Kidney (tissue), 22 donors: ENCODE measurements at places on chromosomes 1 and 21.

DNA sequence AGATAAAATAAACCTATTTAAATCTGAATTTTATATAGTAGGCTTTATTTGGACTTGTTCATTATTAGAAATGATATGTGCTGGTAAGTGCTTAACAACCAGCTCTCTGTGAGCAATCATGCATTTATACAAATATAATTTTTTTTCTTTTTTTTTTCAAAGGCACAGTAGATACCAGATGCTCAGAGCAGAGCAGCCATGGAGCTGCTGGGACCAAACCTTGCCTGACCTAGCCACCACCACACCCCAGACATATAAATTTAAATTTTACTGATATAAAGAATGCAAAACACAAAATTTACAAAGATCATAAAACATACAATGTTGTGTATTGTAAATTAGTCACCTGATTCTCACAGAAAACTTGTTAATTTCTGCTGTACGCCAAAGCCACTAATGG is 290.6 kb downstream of the SDCCAG8 start:
- DNase-seq = no peak

DNA sequence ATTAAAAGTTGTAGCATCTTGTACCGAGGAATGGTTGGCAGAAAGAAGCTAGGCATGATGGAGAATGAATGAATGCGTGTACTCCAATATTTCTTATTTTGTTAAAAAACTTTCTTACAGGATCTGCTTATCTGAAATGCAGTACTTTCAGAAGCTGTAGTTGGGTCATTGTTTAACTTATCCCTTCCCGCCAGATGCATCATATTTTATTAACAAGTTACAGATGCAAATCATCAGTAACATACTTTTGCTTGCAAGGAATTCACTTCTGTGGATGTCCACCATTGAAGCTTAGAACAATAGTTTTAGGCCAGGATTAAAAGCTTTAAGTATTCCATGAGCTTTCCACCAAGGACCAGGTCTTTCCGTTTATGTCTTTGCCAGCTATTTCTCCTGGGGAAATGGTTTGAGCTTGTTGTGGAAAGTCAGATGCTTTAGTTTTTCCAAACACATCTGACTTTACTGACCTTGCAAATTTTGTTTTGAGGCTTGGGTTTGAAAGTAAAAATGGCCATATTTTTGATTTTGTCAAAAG is 65.4 kb downstream of the PATJ start:
- DNase-seq = no peak

GRCh38 chr1:200314085-200314750 is 95.6 kb downstream of the ZNF281 start:
- DNase-seq = no peak

- DNase-seq = peak; percentile 77
Observed at GRCh38 chr1:115084902-115085511, 4.3 kb downstream of the TSPAN2 start.

DNA sequence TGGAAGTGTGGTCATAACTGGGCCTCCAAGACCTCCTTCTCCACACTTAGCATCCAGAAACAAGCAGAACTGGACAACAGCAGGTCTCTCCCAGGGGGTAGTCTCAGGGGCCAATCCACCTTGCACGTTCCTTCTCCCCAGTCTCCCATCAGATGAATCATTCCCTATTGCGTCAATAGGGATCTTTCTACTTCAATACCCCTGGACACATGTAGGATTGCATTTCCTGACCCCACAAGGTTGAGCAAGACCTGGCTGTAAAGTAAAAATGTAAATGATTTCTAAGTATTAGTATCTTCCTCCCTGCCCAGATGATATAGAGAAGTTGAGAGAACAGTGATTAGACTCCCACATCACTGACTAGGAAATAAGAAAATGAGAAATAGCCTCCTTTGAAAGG is 224.5 kb upstream of the CSF3R start:
- DNase-seq = no peak

GRCh38 chr1:26327956-26328362 is 10.2 kb downstream of the CD52 start:
- no peak for DNase-seq

DNA sequence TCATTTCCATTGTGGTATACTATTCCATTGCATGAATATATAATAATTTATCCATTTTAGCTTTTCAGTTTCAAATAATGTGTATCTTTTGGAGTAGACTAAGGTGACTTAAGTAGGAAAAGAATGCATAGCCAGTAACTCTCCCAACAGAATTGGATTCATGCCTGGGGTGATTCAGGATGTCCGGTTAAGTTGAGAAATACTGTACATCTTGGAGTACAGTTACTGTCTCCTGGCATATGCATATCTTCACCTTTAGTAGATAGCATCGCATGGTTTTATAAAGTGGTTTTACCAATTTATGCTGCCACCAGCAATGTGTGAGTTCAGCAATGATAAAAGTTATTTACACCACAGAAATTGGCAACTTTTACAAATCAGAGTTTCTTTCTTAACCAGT is 18.6 kb upstream of the SLC6A9 start:
- no peak for DNase-seq

DNA sequence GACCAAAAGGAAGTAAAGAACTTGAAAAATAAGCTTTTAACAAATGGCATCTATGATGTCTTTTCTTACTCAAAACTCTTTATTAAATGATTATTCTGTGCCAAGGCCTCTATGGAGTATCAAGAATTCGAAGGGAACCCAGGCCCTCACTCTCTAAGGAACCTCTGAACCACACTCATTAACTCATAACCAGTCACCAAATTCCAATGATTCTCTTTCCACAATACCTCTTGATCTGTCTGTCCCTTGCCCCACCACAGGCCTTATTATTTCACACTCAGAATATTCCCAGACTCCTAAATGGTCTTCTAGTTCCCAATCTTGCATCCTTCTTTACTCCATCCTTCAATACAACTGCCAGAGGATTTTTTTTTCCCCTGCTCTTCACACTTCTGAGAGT is 37.0 kb downstream of the PCSK9 start:
- DNase-seq = no peak

GRCh38 chr1:36446746-36447145 is 3.5 kb downstream of the OSCP1 start:
- no peak for DNase-seq

DNA sequence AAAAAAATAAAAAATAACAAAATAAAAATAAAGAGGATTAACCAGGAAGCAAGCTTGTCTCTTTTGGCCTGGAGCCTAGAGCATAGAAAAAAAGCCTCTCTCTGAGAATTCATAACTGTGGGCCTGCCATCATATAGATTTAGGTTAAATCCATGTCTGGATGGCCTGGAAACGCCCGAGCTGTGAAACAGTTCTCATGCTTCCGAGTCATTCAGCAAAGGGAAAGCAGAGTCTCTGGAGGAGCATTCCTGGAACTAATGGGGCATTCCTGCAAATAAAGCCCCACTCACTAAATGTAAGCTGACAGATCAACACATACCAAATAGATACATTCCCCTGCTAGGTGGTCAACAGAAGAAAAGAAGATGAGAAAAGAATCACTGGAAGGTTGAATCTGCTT is 75.8 kb upstream of the GNG4 start:
- no peak for DNase-seq

GRCh38 chr1:114316204-114316603 is 162.5 kb upstream of the SYT6 start:
- no peak for DNase-seq

- no peak for DNase-seq
Observed at GRCh38 chr21:34031835-34032370, 41.5 kb upstream of the MRPS6 start.

DNA sequence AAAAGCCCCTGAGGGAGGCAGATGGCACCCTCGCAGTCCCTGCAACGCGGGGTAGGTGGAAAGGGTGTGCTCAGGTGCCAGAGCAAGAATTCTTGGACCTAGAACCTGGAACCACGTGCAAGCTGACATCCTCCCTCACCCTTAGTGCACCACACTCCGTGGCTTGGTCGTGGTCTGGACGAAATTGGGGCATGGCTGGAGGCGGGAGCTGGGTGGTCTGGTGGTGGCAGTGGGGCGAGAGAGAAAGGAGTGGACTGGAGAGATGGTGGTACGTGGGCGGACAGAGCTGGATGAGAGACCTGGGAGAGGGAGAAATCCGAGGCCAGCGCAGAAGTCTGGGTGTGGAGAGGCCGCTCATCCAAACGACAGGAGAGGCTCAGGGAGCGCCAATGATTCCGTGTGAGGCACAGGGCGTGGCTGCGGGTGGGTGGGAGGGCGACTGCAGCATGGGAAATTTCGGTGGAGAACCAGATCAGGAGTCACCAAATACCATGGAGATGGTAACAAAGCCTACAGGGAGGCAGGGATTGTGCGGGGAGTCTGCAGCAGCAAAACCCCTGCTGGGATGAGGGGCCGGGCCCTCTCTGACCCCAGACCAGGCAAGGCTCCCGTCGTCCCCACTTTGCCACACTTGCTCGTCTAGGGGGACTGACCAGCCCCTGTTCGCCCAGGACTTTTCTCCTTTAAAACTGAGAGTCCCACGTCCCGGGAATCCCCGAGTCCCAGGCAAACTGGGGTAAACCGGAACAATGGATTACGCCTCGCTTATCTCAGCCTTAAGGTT is 31.9 kb downstream of the CDCP2 start:
- DNase-seq = no peak

DNA sequence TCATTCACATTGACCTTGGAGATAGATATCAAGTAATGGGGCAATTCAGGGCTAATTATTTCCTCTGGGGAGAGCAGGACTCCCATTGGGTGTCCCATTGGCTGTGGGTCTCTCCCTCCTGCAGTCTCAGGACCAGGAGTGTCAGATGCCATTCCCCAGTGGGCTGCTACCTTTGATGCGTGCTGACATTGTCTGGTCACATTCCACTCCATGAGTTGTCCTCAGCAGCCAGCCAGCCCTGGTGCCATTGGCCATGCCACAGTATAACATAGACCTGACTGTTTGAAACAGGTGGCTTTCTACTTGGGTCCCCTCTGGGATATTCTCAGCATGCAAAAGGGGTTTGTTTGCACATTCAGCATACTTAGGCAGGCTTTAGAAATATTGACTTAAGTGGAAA is 118.5 kb downstream of the MRPS6 start:
- no peak for DNase-seq

DNA sequence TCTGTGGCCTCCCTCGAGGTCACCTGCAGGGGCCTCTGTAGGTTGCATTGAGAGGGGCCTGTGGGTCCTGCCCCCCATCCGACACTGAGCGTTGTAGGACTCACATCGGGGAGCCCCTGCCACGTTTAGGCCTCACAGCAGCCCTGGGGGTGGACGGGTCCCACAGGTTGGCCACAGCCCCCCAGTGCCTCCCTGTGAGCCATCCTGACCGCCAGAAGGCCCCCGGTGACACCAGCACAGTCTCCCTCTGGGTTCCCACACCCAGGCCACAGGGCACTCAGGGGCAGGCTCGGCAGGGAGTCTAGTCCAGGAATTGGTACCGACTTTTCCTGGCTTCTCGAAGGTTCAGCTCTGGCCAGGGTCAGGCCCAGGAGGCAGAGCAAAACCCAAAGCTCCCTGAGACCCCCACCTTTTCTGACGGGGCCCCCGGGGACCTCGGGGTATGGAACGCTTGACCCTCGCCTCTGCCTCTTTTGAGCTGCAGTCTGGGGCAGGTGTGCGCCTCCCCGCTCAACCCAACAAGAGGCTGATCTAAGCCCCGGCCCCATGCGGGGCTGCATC is 13.9 kb upstream of the POFUT2 start:
- DNase-seq = no peak

- no peak for DNase-seq
Observed at GRCh38 chr1:240128366-240128765, 36.7 kb downstream of the FMN2 start.

DNA sequence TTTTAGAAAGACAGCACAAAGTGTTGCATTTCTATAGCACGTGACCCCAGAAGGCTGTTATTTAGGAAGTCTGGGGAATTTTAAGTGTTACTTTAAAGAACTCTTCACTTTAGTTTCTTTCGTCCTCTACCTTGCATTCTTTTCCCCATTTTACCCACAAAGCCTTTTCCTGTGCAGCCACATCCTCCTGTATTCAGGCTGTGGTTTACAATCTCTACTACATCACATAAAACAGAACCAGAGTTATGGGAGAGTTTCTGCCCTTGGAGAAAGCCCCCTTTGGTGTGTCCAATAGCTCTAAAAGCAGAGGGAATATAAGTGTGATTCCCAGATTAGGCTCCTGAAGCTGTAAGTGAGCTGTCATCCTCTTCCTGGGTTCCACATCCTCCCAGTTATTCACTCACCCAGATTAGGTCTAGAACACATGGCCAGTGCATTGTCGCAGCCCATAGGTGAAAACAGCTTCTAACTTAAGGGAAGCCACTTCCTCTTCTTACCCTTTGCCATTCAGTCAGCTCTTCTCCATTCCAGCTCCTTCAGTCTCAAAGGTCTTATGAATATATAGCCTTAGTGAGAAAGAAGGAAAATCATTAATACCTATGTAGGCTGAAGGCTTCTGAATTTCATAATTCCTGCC is 171.1 kb downstream of the PIGK start:
- DNase-seq = no peak

DNA sequence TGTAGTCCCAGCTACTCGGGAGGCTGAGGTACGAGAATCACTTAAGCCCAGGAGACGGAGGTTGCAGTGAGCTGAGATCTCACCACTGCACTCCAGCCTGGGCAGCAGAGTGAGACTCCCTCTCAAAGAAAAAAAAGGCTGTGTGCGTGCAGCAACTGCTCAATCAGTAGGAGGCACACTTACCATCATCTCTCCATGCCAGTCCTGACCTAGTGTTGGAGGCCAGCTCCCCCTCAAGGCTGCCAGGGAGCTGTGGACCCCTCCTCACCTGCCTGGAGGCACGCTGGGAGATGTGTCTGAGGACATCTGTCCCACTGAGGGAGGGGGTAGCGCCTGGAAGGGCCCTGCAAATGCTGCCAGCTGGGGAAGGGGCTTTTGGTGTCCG is 11.9 kb downstream of the RPS6KA1 start:
- DNase-seq = no peak

GRCh38 chr1:232484856-232485255 is 145.1 kb downstream of the SIPA1L2 start:
- no peak for DNase-seq

DNA sequence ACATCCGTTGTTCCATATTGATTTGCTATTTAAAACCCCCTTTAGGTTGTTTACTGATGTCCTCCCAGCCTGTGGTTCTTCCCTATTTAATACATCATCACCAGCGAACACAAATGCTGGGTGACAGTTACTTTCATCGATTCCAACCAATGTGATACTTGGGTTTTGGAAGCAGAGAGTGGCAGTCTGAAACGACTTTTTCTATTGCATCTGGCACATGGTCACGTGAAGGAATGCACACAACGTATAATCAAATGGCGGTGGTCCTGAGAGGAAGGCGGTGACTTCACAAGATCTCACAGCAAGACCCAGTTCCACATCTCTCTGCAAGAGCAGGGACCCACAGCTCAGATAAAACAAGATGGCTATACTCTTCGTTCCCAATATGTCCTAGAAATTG is 213.9 kb downstream of the DSCAM start:
- DNase-seq = no peak

DNA sequence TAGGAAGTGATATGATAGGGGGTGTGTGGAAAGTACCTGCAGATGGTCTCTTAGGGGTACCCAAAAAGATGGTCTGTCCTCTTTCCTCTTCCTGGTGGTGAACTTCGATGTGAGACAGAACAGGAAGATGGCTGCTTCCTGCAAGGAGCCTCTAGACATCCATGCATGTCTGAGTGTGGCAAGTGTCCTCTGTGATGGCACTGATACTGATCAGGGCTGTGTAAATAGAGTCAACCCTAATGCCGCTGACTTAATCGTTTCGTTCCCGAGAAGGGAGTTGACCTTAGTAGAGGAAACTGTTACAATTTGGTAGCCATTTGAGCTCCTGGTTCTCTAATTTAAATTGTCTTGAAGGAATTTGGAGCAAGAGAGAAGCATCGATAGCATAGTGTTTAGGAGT is 168.6 kb downstream of the VPS13D start:
- no peak for DNase-seq

GRCh38 chr1:213200630-213201029 is 149.6 kb downstream of the RPS6KC1 start:
- DNase-seq = no peak

- DNase-seq = no peak
Observed at GRCh38 chr1:215923129-215923824, 356.2 kb downstream of the KCTD3 start.
